Kasumi-1 (cell line): ENCODE measurements at places on chromosomes 4 and X.
A peak's percentile ranks its signal among the peaks of the same experiment; 100 is the strongest.

DNA sequence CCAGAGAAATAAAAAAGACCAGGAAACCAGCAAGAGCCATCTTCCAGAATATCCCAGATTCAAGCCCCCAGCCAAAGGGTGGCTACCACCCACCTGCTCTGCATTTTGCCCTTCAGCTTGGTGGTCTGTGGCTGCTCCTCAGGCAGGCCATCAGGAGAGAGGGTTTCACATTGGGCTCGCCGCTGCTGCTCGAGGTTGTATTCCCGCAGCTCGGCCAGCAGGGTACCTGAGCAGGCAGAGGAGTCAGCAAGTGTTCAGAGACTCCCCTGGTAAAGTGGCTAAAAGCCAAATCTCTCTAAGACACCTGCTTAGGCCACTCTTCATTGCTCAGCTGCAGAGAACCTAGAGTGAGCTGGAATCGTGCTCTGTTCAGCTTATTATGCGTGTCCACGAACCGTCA is 110.8 kb upstream of the HSD17B10 start:
- no peak for DNase-seq

DNA sequence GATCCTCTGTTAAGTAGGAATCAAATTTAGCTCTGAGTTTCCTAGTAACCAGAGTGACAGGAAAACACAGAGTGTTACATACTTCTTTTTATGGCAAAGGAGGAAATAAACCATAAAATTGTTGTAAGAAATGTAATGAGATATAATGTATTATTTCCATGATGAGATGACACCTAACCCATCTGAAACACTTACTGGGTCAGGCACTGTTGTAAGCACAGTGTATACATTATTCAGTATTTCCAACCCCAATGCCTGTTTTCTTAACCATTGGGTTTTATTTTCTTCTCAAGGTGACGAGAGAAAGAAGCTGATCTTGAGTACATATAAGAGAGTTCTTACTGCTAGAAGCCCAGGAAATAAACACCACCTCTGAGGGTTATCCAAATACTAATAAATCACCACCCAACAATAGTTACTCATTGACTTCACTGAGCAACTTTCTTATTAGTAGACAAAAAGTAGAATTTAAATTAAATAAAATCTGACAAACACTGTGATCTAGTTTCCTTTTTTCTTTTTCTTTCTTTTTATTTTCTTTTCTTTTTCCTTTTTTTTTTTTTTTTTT is 4.2 kb upstream of the ENAM start:
- no peak for DNase-seq

DNA sequence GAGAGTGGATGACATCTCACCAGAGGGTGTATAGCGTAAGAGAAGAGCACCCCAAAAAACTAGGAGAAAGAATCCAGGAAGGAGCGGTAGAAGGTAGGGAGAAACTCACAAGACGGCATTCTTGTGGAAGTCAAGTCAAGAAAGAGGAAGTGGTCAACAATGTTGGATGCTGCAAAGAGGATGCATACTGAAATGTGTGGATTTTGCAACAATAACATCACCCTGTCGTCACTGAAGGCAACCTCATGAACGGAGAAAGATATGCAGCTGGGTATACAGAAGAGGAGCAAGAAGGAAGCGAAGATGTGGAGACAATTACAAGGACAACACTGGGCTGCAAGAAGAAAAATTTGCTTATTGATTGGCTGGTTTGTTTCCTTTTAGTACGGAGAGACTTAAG is 11.4 kb upstream of the TAPT1 start:
- peak; percentile 94 for DNase-seq

- DNase-seq = no peak
Measured at GRCh38 chrX:119237562-119237942, 1.5 kb downstream of the PGRMC1 start.

- DNase-seq = no peak
Measured at GRCh38 chr4:141860974-141861373, 224.6 kb downstream of the IL15 start.

GRCh38 chr4:1594871-1595788 is 89.0 kb downstream of the FAM53A start:
- DNase-seq = no peak

- DNase-seq = no peak
Measured at GRCh38 chr4:84496331-84496705, 2.8 kb downstream of the NKX6-1 start.

GRCh38 chr4:6695660-6696610 is 2.3 kb downstream of the S100P start:
- peak; percentile 43 for DNase-seq

- DNase-seq = no peak
Measured at GRCh38 chr4:105551965-105552746, at the start of gene ARHGEF38. Gene ARHGEF38 (plus strand): TSS chr4:105552620. CDS start chr4:105552766, 146 bp downstream.

- no peak for DNase-seq
Measured at GRCh38 chr4:92059615-92060014, 244.2 kb upstream of the GRID2 start.

DNA sequence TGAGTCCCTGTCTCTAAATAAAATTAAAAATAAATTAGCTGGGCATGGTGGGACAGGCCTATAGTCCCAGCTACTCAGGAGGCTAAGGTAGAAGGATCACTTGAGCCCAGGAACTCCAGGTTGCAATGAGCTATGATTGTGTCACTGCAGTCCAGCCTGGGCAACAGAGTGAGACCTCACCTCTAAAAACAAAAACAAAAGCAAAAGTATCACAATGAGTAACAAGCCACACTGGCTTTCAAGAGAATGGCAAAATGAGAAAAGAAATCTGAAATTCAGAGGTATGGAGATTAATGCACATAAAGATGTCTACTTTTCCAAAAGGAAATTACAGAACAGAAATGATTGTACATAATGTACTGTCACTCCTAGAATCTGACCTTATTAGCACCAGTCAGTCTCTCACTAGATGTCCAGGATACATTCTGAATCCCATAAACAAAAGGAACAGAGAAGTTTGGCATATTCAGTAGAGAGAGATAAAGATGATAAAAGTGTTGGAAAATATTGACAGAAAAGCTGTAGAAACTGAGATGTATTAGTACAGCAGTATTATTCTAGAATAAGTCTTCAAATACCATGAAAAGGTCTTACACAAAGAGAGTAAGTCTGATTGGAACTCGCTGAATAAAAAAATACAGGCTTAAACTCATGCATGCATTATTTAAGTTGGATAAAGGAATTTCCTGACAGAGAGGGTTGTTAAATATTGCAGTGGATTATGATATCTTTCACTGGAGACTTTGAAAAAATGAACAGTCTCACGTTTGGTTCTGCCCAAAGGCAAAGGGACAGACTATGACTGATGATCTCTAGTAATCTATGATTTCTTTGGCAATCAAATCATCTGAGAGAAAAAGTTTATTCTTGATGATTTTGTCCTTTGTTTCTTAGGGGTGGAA is 102.5 kb downstream of the SH3RF1 start:
- no peak for DNase-seq

DNA sequence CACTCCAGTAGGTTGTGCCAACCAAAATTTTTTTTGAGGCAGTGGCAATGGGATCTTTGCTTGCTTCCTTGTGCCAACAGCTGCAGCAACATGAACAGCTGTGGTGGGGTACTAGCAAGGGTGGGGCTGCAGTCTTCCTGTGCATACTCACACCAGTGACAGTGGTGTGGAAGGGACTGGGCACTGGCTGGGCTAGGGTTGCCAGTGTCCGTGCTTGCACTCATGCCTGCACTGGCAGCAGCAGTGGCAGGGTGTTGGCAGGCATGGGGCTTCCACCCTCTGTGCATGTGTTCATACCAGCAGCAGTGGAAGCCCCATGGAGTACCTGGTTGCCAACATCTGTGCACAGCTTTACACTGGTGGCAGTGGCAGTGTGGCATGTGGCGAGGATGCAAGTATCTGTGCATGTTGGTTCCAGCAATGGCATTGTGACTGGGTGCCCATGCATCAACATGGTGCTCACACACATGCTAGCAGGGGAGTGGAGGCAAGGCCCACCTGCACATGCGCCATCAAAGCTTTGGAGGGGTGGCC is 1312.6 kb downstream of the PCDH18 start:
- no peak for DNase-seq

- no peak for DNase-seq
Measured at GRCh38 chr4:107643021-107643420, 77.0 kb downstream of the PAPSS1 start.

DNA sequence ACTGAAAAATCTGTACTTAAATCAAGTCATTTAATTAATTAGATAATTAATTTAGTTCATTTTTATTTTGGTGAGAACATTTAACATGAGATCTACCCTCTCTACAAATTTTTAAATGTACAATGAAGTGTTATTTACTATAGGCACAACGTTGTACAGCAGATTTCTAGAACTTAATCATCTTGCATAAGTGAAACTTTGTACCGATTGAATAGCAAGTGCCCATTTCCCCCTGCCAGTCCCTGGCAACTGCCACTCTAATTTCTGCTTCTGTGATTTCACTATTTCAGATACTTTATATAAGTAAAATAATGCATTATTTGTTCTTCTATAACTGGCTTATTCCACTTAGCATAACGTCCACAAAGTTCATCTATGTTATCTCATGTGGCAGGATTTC is 50.1 kb upstream of the SYTL5 start:
- DNase-seq = no peak

DNA sequence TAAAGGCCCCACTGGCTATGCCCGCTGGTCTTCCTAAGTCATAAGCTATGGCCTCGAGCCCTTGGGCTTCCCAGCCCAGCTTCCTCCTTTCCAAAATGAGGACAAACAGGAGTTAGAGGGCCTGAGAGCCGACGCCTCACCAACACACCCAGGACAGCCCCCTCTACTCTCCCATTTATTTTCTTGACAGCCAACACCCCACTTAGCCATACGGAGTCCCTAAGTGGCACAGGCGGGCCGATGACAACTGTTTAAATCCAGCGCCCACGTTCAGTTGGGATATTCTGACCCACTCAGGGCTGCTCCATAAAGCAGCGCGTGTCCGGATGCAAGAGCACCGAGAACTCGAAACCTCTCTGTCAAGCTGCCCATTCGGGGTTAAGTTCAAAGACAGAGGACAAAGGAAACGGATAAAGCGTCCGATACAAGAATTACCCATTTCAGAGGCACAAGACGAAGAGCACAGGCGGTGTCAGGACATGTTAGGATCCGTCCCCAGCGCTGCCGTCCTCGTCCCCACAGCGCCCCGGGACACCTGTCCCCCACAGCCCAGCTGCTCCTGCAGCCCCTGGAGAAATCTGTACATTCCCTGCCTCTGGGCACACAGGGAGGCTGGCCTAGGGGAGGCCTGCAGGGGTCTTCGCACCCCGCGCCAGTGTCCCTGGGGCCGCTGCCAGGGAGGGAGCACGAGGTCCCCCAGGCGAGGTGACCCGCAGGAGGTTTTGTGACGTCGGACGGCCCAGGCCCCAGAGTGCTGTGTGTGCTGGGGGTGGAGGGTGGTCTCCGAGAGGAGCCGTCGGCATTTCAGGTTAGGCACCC is 1.2 kb downstream of the PRKX start:
- no peak for DNase-seq

DNA sequence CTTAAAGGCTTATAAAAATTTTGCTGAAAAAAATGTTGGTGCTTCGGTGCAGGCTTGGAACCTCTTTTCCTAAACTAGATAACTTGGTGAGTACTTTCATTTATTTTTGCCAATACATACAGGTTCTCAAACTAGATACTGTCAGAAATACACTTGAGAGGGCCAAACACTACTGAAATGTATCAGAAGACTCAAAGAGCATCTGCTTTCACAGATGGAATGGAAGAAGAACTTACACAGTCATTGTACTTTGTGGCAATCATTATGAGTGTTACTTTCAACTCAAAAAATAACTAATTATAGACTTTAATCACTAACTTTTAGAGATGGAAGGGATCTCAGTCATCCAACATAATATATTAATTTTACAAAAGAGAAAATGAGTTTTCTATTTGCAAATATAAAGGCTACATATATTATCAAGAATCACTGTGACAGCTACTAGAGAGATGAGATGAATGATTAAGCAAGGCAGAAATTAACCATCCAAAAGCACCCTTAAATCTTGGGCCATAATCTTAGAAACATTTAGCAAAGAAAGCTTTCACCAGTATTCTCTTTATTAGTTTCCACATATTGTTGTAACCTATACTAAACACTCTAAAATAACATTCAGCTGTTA is 1.0 kb downstream of the ENAM start:
- DNase-seq = no peak

DNA sequence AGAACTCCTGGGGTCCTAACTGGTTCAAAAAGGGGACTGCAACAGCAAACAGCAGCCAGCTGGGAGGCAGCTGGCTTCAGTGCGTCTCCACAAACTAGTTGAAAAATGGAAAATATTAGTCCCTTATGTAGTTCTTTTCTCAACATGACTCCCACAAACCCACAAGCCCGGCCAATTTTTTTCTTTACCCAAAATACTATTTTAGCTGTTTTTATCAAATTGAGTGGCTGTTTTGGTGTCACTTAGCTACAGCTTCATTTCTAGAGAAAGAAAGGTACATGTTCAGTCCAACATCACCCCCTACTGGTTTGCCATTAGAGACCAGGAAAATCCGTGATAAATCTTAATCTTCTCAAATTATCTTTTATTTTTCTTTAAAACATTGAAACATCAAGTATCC is 97.2 kb downstream of the GUCY2F start:
- peak; percentile 15 for DNase-seq

GRCh38 chr4:173039617-173040577 is 128.7 kb upstream of the GALNT7 start:
- DNase-seq = peak; percentile 18

DNA sequence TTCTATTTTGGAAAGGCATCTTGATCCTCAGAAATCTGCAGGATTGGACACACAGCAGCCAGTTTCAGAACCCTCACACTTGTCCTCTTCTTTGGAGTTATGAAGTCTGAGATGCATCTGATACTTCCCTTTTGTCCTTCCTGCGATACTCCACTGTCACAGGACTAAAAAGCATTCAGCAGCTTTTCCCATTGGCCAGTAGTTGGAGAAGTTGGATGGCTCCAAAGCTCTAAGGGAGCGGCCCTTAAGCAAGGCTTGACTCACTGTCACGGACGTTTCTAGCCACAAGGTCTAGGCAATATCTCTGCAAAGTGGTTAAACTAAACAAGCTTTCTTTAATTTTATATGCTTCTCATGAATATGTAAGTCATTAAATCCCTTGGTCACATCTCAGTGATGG is 417.0 kb downstream of the AFF2 start:
- DNase-seq = no peak

GRCh38 chr4:119946359-119946758 is 120.3 kb downstream of the MAD2L1 start:
- no peak for DNase-seq

- DNase-seq = no peak
Measured at GRCh38 chrX:11073381-11073780, 37.8 kb upstream of the HCCS start.

DNA sequence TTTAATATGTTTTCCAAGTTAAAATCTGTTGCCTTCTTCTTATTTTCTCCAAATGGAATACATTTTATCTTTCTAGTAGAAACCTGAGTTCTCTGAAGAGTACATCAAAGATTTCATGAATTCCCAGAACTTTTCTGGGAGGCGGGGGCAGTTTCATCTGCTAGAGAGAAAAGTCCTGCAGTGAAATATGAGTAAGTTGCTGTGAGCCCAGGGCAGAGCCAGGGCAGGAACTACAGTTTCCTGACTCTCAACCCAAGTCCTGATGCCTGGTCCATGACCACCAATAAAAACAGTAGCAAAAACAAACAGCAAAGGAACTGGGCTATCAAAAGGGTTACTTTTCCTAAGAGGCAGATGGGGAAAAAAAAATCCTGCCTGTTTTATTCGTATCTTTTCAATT is 239.4 kb upstream of the CTSO start:
- no peak for DNase-seq
